Activated CD8-positive, alpha-beta memory T cell treated with anti-CD3 and anti-CD28 coated beads for 4 hours (primary cell): ENCODE measurements at places on chromosomes 1 and 21.

DNA sequence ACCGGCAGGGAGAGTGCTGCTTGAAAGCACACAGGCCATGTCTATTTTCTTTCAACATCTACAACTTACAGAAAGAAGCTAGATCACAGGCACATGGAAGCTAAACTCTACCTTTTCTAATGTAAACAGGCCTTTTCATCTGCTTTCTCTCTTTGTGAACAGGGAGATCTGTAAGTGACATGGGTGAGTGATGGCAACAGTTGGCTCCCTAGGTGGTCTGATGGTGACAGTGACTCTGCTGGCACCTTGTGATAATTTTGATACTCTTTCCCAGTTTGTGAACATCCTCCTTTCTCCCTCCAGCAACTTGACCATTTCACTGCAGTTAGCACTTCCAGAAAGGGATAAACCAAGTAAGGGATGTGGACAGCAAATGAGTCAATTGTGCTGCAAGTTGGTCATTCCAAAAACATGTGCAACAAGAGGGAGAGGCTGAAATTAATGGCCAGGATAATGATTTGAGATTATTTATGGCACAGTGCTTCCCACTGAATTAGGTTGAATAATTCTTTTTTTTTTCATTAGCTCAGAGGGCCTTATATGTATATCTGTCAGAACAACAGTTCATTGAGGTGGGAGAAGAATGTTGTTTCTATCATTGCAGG is 89.5 kb downstream of the XCL2 start:
- no peak for DNase-seq

GRCh38 chr1:182622901-182623528 is 18.8 kb upstream of the RGS16 start:
- no peak for DNase-seq

- no peak for DNase-seq
Measured at GRCh38 chr1:53477651-53478501, 18.7 kb downstream of the DMRTB1 start.

DNA sequence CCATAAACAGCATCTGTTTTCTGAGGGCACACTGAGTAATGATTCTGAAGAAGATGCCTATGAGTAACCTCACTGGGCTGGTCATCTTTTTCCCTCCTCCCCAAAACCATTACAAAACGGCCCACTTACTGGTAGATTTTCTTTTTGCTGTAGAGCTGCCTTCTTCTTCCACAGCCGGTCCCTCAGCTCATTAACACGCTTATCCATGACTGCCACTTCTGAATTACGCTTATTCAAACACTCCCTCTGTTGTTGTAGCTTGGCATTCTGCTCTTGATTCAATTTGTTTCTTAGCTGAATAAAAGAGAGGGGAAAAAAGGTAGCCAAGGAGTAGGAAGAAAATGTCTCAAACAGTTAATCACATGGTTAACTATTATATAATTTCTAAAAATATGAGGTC is 43.1 kb downstream of the TP53BP2 start:
- DNase-seq = no peak

GRCh38 chr1:207744000-207744534 is 7.8 kb upstream of the CD46 start:
- no peak for DNase-seq

GRCh38 chr1:7493711-7494454 is 277.2 kb upstream of the VAMP3 start:
- no peak for DNase-seq

DNA sequence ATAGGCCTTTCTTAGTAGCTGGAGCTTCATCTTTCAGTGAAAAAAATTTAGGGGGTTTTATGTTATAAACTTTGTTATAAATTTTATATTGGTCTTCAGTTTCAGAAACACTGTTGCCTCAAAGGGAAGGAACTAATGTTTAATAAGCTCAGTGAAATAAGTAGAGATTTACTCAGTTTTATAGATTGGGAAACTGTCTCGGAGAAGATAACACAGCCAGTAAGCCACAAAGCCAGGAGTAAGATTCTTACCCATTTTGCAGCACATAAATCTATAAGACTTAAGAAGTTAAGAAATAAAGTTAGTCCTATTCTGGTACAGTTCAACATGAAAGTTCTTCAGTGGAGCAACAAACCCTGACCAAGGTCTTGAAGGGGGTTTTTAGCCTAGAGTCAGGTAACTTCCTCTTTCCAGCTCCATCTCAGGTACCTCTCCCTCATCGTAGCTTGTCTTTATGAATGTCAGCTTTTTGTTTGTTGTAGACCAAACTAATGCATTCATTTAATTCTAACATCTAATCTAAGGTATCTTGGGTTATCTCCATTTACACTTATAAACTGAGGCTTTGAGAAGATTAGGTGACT is 3.3 kb downstream of the KPNA6 start:
- DNase-seq = no peak

GRCh38 chr1:200029035-200029821 is 1.7 kb downstream of the NR5A2 start:
- DNase-seq = no peak

- DNase-seq = no peak
Measured at GRCh38 chr1:75969550-75969949, 37.3 kb upstream of the ASB17 start.

DNA sequence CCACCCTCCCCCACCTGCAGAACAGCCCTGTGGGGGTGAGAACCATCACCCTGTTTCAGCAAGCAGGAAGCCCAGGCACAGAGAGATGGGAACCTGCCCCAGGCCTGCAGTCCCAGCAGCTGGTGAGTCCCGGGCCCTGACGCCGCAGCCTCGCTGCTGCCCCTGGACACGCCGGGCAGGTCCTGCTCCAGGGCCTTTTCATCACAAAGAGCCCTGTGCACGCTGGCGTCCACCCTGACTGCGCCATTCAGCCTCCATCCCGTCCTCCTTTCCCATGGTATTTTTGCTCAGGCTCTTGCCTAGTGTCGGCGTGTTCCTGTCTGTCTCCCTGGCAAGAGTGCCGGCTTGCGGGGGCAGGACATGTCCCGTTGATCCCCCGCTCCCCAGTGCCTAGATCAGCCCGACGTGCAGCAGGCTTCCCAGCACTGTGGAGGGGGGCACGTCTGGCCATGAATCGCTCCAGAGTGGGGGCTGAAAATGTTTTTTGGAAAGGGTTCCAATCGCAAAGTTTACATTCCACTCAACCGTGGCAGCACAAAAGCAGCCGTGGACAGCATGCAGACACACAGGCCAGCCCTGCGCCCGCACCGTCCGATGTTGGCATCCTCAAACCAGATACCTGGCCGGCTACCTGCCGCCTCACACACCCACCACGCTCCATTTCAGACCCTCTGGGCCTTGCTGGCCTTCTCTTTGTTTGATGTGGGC is 6.3 kb upstream of the TTC34 start:
- DNase-seq = no peak

GRCh38 chr1:30378003-30378596 is 345.3 kb downstream of the MATN1 start:
- no peak for DNase-seq

DNA sequence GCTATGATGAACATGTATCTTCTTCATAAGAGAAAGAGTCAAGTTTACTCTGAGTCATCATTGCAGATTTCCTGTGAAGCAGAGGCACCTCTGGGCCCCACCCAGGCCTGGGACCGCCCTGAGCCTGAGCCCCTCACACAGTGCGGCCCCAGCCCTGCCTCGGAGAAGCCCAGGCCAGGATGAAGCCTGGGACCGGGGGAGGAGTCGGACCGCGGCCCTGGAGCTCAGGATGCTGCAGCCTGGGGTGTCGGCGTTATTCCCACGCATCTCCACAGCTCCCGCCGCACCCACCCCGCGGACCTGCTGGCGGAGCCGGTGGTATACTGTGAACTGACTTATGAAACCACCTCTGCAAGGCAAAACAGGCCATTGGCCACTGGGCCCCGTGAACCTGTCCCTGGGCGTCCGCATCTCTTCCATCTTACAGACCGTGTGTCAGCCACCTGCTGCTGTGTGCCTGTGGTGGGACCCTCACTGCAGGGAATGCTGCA is 2.4 kb upstream of the COL6A1 start:
- DNase-seq = no peak

- DNase-seq = no peak
Measured at GRCh38 chr1:207903767-207904166, 7.2 kb downstream of the CD34 start.

DNA sequence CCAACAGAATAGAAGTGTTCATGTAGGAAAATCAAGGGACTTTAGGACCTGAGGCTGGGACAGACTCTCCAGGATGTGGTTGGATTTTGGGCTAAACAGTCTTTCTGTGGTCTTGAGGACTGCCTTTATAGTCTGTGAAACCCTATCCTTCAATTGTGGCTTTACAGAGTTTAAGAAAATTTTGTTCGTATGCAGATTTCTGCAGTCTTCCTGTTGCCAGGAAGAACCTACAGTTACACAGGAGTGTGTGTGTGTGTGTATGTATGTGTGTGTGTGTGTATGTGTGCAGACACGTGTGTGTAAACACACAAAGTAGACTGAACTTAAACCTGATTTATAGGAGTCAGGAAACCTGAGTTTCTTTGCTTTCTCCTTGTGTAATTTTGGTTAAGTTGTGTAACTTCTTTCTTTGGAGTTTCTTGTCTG is 22.8 kb downstream of the NEK7 start:
- DNase-seq = no peak

DNA sequence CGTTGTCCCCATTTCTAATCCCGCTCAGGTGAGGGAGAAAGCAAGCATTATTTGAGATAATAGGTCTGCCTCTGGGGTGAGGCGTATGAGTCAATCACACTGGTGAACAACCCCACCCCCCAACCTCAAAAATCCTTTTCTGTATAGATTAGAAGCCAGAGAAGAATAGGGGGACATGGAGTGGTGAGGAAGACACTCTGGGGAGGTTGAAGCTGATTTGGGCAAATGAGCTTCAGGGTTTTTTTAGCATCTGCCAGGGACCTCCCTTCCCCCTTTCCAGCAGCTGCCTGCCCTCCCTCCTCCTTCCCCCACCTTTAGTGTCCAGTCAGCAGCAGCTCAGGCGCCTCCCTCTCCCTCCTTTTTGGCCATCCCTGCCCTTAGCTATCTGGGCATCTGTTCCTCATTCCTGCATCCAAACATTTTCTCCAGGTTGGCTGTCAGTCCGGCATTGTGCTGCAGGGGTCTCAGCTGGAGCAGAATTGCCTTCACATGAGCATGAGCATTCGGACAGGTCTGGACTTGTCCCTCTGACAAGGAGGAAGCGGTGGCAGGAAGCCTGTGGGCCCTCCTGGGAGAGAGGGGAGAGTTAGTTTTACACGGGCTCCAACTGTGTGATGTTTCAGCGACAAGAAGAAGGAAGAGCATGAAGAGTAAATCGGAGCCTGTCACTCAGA is 30.8 kb upstream of the PTGFRN start:
- no peak for DNase-seq

- DNase-seq = no peak
Measured at GRCh38 chr1:173420330-173420806, 56.8 kb upstream of the PRDX6 start.

DNA sequence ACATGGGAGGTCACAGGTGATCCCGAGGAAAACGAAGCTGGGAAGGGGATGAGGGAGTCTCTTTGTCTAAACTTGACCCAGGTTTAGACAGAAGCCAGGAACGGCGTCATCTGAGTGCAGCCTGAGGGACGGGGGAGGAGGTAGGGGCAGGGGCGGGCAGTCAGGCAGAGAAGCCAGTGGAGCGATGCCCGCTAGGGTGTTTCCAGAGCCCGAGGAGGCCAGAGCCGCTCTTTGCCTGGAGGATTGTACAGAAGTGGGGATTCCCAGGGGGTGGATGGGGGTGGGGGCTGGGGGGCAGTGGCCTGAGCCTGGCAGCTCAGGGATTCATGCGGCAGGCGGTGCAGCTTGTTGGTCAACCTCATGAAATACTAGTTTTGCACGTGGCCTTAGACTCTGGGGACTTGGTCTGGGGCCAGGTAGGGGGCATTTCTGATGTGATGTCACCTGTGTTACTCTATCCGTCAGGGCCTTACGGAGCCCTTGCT is 58.4 kb downstream of the VPS26C start:
- no peak for DNase-seq

GRCh38 chr1:1908506-1908791 is 6.6 kb upstream of the CALML6 start:
- no peak for DNase-seq

DNA sequence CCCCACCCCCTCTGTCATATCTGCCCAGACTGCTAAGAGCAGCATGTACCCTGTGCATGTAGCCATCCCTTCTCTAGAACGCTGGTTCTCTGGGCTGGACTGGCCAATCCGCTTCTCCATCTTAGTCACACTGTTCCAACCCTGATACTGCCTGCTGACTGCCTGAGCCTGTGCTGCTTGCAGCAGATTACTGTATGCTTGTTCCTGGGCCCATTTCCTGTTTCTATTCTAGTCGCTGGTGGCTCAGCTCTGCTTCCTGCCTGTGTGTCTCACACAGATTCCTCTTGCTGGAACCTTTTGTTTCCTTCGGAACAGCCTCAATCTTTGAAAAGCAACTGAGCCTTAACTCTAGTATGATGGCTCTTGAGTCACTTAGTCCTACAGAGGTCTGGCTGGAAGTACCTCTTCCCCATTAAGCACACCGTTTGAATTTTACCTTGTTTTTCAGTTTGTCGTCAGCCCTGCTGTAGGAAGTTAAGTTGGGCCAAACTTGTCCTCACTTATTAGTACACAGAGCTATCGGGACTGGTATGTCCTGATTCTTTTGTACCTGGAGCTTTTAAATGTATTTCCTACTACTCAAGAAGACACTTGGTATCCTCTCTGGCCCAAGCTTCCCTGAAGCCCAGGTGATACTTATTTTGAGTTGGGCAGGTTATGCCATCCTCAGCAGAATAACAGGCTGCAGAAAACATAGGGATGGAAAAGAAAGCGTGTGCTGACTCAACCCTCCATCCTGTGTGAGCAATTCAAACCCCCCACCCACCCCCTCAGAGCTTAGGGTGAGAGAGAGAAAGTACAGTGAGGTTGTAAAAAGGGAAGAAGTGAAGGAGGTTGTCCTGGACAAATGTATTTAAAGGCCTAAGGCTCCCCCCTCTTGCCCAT is 43.4 kb upstream of the PIGV start:
- DNase-seq = peak; percentile 78

DNA sequence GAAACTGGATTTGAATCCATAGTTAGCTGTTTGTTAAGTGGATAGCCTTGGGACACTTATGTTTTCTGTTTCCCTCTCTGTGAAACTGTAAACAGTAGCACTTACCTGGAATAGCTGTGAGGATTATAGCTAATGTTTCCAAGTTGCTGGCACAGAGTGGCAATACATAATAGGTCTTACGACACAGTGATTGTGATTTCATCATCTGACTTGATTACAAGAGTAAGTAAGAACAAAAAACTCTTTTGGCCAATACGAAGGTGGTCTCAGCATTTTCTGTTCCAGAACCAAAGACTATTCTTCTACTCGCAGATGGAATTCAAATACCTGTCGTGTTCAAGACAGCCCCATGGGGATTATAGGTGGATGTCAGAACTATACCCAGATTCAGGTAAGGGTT is 2.1 kb downstream of the C8B start:
- no peak for DNase-seq

- no peak for DNase-seq
Measured at GRCh38 chr1:165052936-165053335, 303.6 kb downstream of the LMX1A start.

- DNase-seq = no peak
Measured at GRCh38 chr1:232292818-232293217, 337.1 kb downstream of the SIPA1L2 start.

DNA sequence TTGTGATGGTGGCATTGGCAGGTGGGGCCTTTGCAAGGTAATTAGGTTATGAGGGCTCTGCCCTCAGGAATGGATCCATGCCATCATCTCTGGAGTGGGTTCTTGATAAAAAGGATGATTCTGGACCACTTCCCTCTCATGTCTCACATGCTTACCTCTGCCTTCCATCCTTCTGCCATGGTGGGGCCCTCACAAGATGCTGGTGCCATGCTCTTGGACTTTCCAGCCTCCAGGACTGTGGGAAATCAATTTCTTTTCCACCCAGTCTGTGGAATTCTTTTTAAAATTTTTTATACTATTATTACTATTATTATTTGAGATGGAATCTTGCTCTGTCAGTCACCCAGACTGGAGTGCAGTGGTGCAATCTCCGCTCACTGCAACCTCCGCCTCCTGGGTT is 57.3 kb downstream of the ACBD3 start:
- DNase-seq = no peak
